ENCODE measurements at places on chromosomes 2 and 18. TPM values are rescaled to one million over a fixed set of nuclear protein-coding genes. Genes with fewer than 3 reads are reported as not detected.

The LIMS2 gene
- 2.0 TPM for total RNA-seq

The NEB gene
- not detected for total RNA-seq

The KRTCAP3 gene
- total RNA-seq = not detected

The TCF7L1 gene
- total RNA-seq = 0.05 TPM

The STK16 gene
- total RNA-seq = 33.7 TPM

The TEKT4 gene
- total RNA-seq = not detected

The UGT1A3 gene
- total RNA-seq = not detected

The ACVR2A gene
- 1.4 TPM for total RNA-seq

The DAW1 gene
- 0.30 TPM for total RNA-seq

The KCNIP3 gene
- total RNA-seq = 3.3 TPM

The EVX2 gene
- not detected for total RNA-seq

The ASXL3 gene
- total RNA-seq = not detected

The ASIC4 gene
- 0.10 TPM for total RNA-seq

The CRIM1 gene
- 98.2 TPM for total RNA-seq

The PECR gene
- total RNA-seq = 9.0 TPM

The RAB6C gene
- total RNA-seq = 0.02 TPM

The LOXL3 gene
- 43.9 TPM for total RNA-seq

The UGT1A8 gene
- total RNA-seq = not detected

The INO80D gene
- total RNA-seq = 5.2 TPM

Data from M059J (cell line).